ENCODE measurements at places on chromosomes 13 and 19. TPM values are rescaled to one million over a fixed set of nuclear protein-coding genes. Genes with fewer than 3 reads are reported as not detected.

DNA sequence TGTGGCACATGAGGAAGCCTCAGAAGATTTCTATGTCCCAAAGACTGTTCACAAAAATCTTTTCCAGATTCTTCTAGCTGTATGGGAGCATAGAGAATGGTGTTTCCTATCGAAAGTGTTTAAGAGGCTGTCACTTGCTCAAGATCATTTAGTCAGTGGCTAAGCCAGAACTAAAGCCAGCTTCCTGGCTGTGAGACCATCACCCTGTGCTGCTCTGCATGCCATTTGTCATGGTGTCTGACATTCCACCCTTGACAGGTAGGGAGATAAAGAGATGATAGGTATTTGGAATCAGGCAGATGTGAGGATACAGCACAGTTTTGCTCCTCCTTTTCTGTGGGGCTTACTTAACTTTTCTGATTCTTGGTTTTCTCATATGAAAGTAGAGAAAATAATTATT lies 177.3 kb downstream of the DNAJC15 start:
- no peak for DNase-seq

DNA sequence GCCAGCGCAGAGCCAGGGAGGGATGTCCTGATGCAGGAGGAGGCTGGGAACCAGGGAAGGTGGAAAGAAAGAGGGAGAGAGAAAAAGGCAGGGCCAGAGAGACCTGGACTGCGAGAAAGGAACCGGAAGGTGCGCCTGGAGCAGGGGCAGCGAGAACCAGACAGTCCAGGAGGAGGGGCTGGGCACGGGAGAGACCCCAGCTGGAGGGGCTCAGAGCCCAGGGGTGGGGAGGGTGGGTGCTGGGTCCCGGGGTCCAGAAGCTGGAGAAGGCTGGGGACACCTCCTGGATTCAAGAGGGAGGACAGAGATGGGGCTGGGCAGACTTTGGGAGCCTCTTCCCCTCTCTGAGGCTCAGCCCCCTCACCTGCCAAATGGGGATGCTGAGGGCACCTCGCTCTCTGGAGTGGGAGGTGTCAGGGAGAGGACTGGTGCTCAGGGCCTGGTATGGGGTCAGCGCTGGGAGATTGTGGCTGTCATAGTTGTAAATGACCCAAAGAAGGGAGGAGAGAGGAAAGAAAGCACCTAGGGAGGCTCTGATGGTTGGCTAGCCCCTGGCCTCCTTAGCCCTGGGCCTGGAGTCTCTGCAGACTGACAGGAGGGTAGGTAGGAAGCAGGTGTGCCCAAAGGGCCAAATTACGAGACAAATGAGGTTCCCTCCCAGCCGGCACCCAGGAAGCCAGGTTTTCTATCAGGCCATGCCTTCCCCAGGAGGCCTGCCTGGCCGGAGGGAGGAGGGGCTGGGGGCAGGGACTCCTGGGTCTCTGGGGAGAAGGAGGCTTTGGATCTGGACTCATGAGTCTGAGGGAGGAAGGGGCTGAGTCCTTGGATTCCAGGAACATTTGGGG lies 1.3 kb upstream of the SPACA6 start:
- DNase-seq = no peak

LCP1 gene
- 9.7 TPM for polyA plus RNA-seq

- DNase-seq = no peak
These were observed 24.8 kb downstream of the C2CD4C start for GRCh38 chr19:383922-384798.

DNA sequence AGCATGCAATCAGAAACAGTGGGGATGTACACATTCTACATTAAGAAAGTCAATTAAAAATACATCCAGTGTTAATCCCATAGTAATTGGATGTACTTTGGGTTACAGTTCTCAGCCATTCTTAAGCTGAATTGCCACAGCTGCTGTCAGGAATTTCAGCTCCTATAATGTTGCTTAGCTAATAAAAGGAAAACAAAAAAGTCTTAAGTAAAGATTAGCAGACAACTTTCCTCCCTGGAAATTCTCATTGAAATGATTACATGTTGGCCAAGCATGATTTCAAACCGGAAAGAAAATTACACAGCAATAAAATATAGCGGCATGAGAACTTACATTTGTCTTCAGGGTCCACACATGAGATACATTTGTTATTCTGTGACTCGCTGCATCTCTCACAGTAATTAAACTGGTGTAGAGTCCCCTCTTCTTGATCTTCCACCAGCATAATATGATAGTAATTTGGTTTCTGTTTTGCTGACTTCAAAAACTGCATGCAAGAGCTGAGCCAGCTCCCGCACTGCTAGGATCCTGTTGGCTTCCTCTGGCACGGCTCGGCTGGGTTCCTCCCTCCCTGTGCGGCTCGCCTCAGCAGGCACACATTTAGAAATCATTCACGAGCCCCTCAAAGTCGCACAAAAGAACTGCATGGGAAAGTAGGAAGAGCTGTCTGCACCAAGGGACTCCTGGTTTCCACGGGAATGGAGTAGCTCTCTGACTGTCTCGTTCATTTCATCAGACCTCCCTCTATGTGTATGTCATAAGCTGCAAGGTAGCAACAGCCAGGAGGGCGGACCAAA lies at the start of gene HTR2A:
TSS of gene HTR2A (minus strand) at position 713 of the 797 bp plus-strand sequence. CDS start 1,147 bp downstream, outside the sequence.
- peak; percentile 40 for DNase-seq

TUBA3C gene
- not detected for polyA plus RNA-seq

DNA sequence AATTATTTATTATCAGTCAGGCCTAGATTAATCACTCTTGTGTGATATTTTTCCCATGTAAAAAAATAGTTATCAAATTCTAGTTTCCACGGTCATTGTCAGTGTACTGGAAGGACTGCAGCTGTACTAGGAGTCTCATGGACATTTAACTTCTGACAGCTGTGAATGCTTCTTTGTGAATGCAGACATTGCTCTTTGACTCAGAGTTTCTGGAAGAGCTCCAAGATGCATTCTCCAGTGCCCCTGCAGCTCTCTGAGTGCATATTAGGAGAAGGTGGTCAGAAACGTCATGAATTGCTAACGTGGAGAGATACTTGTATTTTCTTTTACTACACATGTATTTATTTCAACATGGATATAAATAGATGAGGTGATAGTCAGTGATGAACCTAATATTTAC lies 9.7 kb upstream of the SLITRK5 start:
- no peak for DNase-seq

SPATA13 gene
- polyA plus RNA-seq = 54.6 TPM

GRCh38 chr19:55672418-55672817 lies 2.6 kb upstream of the EPN1 start:
- DNase-seq = no peak

DNA sequence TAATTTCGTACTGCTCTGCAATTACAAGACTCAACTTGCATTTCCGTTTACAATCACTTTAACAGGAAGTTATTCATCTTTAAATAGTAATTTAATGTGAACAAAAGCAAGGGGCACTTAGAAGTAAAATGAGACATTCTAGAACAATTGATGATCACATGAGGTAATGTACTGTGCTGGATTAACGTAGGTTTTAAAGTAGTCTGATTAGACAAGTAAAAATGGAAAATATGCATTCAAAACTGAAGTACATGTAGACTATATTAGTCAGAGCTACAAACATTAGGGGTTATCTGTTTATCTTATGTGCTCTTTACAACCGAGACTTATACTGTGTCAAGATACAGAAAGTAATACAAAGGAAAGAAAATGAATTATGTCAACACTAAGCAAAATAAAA lies 1528.0 kb downstream of the SLITRK5 start:
- no peak for DNase-seq

KLHL1 gene
- 0.61 TPM for polyA plus RNA-seq

DNA sequence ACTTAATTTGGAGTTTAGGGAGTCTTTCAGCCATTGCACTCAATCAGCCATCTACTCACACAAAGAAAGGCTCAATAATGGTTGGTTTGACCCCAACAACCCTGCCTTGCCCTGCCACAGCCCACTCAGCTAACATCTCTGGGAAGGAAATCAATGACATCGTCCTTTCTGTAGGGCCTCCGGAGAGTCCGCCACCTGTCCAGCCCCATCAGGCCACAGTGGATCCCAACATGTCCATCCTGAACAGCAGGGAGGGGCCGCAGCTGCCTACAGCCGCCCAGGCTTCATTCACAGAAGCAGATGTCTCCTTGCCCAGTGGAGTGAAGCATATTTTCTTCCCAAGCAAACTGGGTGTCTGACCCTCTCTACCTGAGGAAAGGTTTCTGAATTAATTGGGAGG lies 4.2 kb upstream of the CDX2 start:
- DNase-seq = no peak

CEACAM7 gene
- polyA plus RNA-seq = not detected

TEAD2 gene
- polyA plus RNA-seq = 114 TPM

GRCh38 chr19:16579381-16579780 lies 7.2 kb upstream of the SLC35E1 start:
- no peak for DNase-seq

- peak; percentile 94 for DNase-seq
These were observed at the start of gene DOHH for GRCh38 chr19:3500429-3501101. Gene DOHH, minus strand, starts transcription at chr19:3500674. Its CDS starts 3,860 bp downstream, at chr19:3496814.

DNA sequence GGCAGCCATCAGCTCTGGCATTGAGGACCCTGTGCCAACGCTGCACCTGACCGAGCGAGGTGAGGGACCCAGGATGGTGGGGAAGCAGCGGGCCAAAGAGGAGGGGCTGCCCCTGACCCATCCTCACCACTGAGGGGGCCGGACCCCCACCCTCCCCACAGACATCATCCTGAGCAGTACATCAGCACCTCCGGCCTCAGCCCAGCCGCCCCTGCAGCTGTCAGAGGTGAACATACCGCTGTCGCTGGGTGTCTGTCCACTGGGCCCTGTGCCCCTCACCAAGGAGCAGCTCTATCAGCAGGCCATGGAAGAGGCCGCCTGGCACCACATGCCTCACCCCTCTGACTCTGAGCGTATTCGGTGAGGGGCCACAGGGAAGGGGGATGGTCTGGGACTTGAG lies 7.3 kb downstream of the LENG1 start:
- DNase-seq = no peak

DNA sequence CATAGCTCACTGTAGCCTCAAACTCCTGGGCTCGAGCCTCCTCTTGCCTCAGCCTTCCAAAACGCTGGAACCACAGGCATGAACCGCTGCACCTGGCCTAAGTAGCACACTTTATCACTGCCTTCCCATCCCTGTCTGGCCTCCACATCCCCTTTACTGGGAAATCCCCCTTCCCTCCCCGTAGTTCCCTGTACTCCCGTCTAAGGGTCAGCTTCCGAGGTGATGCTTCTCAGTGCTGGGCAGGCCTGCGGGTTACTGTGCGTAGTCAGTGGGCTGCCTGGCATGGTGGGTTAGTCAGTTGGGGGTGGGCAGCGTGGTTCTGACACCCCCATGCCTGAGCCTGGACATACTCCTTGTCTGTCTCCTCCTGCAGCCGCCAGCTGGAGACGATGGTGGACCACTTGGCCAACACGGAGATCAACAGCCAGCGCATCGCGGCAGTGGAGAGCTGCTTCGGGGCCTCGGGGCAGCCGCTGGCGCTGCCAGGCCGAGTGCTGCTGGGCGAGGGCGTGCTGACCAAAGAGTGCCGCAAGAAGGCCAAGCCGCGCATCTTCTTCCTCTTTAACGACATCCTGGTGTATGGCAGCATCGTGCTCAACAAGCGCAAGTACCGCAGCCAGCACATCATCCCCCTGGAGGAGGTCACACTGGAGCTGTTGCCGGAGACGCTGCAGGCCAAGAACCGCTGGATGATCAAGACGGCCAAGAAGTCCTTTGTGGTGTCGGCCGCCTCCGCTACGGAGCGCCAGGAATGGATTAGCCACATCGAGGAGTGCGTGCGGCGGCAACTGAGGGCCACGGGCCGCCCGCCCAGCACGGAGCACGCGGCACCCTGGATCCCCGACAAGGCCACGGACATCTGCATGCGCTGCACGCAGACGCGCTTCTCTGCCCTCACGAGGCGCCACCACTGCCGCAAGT lies 8.4 kb downstream of the PLEKHF1 start:
- DNase-seq = no peak

GEMIN7 gene
- polyA plus RNA-seq = 22.6 TPM

SPACA4 gene
- not detected for polyA plus RNA-seq

SHISA7 gene
- 0.16 TPM for polyA plus RNA-seq

- DNase-seq = no peak
These were observed 47.3 kb upstream of the N4BP2L1 start for GRCh38 chr13:32474999-32475792.

- no peak for DNase-seq
These were observed 2.9 kb downstream of the ARHGEF7 start for GRCh38 chr13:111117961-111118360.

DNA sequence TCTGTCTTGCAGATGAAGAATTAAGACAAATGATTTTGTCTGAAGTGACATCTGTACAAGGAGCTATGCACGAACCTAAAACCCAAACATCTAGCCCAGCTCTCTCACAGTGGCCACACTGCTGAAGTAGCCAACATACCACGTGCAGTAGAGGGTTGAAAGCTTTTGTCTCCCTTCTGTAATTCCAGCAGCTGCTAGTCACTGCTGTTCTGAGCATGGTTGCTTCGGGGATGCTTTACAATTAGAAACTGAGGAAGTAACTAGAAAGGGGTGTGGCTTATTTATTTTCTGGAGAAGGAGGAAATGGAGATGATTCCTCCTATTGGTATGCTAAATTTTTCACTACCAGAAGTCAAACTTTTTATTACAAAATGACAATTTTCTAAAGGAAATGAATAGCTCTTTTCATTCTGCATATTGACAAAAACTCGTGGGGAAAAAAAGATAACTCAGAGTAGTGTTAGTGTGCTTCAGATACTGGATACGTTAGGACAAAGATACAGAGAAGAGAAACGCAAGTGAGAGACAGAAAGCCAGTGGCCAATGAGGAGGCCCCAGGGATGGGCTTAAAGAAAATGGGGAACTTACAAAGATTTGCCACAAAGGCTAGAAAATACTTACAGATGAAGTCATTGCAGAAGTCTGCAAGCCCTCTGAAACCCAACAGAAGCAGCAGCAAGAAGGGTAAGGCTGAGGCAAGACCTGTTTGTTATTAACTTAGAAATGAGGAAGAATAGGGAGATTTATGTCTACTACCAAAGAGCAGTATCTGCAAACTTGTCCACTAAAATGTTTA lies 192.7 kb upstream of the MIR17HG start:
- no peak for DNase-seq

- no peak for DNase-seq
These were observed 17.3 kb downstream of the CEACAM7 start for GRCh38 chr19:41670755-41671154.

DNA sequence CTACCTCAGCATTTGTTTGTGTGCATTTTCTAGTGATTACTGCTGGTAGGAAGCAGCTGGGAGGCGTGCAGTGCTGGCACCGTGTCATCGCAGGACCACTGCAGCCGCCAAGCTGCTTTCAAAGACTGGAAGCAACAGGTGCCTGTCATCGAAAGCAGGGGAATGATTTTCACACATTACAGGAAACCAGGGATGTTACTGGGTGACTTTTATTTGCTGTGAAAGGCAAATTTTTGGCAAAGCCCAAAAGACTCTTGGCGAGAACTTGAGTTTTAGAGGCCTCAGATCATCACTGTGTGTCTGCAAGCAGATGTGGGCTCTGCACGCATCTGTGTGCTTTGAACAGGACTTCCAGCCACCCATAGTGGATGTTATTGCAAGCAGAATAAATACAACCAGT lies 176.4 kb downstream of the FLT1 start:
- DNase-seq = no peak

SLITRK5 gene
- 1.4 TPM for polyA plus RNA-seq

SERTM1 gene
- polyA plus RNA-seq = 0.50 TPM

GRCh38 chr19:14182476-14182875 lies 23.5 kb downstream of the ADGRL1 start:
- DNase-seq = no peak

All from renal cortex interstitium (tissue), 15 donors.